HFF-Myc (cell line): ENCODE measurements at places on chromosomes 12 and 14.

DNA sequence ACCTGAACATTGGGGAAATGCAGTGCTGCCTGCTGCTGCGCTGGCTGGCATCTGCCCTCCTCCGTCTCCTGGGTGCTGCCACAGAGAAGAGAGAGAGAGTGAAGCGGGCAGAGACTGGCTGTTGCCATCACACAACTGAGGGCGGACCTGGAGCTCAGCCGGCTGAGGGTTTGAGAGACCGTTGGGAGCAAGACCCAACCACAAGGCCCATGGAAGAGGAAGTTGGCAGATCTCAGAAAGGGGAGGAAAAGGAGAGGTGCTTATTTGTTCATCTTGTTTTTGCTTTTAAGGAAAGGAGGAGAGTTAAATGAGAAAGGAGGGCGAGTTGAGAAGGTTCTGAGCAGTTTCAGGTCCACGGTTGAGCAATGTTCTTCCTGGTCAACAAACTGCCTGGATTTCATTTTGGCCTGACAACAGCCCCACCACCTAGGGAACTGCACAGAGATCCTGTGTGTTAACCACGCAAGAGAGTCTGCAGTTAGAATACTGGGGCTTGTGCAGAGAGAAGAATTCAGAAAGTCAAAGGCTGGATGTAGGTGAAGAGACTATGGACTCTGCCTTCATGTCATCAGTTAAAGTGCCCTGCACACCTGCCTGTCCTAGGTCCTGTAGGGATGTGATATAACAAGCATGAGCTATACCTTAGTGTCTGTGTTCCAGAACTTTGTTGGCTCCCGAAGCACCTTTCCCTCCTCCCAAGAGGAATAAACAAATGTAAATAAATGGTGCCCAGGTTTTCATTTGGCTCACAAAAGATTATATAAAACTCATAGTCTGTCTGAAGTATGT lies 124.6 kb downstream of the ETV6 start:
- DNase-seq, result no peak

DNA sequence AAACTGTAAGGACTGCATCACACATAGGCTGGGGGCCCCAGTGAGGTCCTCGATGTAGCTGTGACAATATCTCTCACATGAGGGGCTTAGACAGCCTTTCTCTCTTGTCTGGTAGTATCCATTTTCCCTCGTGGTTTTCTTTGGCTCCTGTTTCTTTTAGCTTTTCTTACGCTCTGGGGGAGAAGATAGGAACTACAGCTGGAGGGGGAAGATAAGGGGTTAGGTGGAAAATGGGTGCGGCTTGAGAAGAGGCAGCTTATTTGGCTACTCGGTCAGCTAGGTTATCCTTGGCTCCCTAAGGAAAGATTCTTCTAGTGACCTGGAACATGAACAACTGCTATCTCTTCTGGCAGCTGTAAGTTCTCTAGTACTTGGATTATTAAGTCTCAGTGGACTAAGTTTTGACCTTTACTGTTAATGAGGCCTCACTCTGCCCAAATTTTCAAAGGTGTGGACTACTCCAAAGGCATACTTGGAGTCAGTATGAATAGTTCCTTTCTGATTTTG lies 28.7 kb upstream of the CPNE8 start:
- no peak for DNase-seq

- DNase-seq, result peak; percentile 25
Measured at GRCh38 chr14:59534361-59534987, 42.1 kb downstream of the CCDC175 start.

DNA sequence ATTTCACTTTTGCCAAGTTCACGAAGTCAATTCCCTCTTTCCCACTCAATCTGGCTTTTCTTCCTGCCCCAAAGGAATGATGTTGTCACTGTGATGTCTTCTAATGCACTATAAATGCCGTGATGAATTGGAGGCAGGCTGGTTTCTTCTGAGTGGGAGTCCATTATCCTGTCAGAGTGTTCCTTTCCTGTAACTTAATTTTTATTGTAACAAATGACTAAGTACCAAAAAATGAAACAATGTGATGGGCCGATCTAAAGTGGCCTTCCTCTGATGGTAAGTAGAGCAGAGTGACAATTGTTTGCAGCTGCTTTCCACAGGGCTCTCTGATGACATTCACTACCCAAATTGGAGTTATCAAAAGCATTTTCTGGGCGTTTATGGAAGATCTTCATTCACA lies 22.2 kb downstream of the TMEM30B start:
- peak; percentile 90 for DNase-seq

GRCh38 chr12:47190271-47190750 lies 110.6 kb upstream of the AMIGO2 start:
- no peak for DNase-seq

- DNase-seq, result no peak
Measured at GRCh38 chr14:72855913-72856312, 38.0 kb downstream of the DPF3 start.

DNA sequence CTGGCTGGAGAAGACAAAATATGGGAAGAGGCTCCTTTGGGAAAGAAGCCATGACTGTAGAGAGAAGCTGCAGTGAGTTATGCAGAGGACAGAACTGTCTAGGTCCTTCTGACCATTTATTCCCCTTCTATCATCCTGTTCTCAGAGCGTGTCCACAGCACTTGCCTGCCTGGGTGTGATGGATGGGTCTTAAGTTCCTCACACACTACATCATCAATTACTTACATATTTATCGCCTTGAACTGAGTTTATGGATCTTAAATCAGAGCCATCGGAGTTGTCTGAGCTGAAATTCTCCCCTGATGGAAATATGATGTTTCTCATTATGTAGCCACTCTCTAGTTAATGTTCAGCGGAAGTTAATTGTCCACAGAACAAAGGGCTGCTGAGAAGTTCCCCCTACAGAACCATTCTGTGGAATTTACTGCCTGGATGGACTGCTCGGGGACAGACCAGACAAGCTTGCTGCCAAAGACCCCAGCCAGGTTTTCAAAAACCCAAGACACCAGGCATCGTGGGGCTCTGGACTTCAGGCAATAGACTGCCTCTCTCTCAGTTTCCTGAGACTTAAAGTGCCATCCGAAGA lies 232.5 kb upstream of the NOS1 start:
- no peak for DNase-seq

GRCh38 chr14:93975791-93976476 lies 436 bp downstream of the ASB2 start:
- no peak for DNase-seq

DNA sequence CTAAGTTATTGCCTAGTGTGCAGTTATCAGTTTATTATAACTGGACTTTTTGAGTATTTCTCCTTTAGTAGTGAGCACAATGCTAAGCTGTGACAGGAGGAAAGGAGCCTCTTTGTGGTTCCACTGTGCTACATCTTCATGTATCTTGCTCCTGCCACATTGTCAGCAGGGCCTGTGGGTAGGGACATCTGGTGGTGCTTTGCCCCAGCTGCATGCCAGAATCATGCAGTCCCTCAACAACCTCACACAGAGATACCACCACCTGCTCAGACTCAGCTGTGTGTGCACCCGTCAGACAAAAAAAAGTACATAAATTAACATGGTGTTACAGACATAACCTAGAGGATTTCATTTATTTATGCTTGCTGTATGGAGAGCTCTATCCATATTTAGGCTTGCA lies 51.1 kb downstream of the MIS18BP1 start:
- DNase-seq, result no peak

DNA sequence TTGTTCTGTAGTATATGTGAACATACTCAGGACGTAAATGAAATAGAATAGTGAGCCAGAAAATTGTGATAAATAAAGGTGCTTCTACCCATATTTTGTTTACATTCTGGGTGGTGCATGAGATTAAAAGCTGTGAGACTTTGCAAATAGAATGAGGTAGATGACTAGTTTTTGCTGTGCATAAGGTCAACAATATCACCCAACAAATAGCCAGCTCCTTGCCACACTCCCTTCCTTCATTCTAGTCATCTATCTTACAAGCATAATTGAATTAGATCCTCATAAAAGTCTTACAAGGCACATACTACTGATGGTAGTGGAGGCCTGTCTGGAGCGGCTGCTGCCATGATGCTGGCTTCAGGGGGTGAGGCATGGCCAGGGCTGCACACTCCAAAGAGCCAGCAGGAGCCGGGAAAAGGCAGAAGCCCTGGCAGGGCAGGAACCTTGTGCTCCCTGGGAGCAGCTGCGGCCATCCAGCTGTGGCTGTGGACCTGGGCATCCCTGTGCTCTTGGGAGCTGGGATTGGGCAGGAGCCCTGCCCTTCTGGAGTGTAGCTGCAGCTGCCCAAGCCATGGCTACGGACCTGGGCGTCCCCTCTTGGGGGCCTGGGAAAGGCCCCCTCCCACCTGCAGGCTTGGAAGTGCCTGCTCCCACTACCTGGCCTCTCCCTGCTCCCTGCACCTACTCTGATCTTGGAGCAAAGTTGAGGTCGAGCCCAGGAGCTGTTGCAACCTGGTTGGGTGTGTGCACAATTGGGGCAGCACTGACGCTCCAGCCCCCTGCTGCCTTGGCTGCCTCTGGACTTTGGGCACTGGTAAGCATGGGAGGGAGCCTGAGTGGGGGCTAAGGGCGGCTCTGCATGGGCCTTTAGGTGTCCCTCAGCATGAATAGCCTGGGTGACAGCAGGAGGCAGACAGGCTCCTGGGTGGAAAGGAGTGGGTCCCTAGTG lies 112.8 kb downstream of the DACT1 start:
- DNase-seq, result no peak

DNA sequence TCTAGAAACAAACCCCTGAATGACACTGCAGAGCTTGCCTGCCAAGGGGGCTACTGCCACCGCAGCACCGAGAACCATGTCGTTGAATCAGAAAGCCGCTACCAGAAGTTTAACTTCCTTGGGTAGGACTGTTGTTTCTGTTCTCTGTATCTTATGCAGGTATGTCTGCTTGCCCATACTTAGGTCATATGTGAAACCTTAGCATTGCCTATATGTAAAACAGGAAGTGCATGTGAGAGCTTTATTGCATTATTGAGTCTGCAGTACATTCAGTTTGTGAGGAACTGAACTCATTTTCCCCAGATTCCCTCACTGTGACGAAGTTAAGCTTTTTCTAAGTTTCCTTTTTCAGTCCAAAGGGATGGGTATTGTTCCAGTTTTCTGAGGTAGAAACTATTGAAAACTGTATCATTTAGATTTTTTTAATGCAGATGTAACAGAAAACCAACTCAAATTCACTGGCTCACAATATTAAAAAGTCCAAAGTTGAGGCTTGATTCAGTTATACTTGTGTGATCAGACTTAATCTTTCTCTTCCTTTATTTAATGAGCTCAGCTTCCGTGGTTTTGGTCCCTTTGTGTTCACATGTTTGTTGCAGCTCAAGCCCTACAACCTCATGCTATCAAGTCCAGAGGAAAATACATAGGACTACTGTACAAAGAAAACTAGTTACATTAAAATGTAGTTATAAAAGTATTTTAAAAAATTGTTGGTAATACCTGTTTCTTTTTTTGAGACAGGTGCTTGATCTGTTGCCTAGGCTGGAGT lies 6.9 kb downstream of the FBXO34 start:
- DNase-seq, result no peak

DNA sequence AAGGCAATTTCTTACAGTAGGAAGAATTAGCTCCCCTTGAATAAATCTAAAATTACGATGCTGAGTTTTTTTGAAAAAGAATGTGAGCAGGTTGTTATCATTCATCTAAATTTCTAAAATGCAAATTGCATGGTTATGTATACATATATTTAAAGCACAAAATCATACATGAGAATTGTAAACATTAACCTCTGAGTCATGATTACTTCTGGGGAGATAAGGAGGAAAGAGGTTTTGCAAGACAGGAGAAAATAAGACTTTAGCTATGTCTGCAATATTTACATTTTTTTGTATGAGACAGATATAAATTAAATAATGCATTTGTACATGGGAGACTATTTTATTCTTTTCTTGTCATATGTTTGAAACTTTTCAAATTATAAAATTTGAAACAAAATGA lies 72.2 kb downstream of the TSPAN8 start:
- DNase-seq, result no peak

DNA sequence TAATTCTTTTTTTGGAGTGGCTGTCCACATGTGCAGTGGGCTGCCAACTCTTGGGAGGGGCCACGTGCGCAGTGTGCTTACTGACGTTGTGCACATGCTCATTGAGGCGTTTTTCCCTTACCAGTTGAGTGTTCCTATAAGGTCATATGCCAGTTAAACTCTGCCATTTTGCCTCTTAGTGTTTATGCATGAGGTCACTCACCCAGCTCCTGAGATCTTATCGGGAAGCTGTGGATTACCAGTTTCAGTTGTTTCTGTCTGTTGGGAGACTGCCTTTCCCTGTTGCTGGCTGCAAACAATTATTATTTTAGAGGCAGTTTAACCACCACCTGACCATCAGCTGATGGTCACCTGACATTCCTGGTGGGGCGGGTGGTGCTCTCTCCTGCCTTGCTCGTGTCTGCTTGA lies 16.1 kb upstream of the KIF21A start:
- no peak for DNase-seq

GRCh38 chr12:100474617-100475016 lies 951 bp downstream of the NR1H4 start:
- DNase-seq, result no peak

DNA sequence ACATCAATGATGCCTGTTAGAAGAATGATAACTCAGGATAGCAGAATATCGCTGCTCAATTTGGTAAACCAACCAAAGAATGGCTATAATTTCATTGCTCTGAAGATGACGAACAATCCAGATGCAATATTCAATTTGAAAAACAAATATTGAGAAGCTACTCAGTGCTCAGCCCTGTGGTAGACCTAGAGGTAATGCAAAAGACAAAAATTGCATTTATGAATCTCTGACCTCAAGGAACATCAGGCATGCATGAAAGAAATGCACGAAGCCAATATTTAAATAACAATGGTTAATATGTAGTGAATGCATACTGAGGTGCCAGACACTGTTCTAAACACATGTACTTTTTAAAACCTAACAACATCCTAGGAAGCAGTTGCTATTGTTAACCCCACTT lies 298.6 kb upstream of the TMTC1 start:
- DNase-seq, result no peak

DNA sequence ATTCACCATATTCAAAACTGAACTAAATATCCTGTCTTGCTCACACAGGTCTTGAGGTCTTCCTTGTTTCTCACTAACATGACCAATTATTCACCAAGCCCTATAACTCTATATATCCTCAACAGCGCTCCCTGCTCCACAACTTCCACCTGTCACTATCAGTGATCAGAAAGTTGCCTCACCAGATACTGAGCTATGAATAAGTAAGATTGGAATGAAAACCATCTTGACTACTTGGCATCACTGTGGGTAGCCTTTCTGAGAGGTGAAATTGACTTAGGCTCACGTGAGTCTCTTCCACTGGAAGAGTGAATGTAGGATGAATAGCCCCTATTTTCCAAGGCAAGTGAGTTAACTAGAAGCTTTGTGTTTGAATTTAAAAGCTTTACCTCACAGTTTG lies 167.1 kb downstream of the PIK3C2G start:
- no peak for DNase-seq

GRCh38 chr12:90896164-90896563 lies 58.8 kb downstream of the CCER1 start:
- peak; percentile 19 for DNase-seq

- no peak for DNase-seq
Measured at GRCh38 chr14:23358553-23359166, 6.0 kb upstream of the SLC22A17 start.

- no peak for DNase-seq
Measured at GRCh38 chr12:132404435-132404855, 75.1 kb upstream of the GALNT9 start.
